ENCODE measurements at places on chromosomes 7 and 10.

DNA sequence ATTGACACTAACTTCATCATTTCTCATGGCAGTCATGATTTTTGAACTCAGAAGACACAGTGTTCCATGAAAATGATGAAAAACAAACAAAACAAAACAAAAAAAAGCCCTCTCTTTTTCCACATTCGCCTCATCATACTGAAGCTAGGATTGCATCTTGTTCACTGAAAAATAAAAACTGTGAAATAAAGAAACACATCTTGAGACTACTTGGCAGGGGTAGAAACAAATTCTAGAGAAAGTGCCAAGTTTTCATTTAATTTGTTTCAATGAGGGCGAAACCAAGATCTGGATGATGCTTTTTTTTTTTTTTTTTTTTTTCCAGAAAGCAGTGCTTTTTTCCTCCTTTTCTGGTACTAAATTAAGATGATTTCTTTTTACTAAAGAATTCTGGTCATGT lies 350.4 kb upstream of the ETV1 start:
- DNase-seq, result no peak

- no peak for DNase-seq
Measured at GRCh38 chr10:120505056-120505455, 48.0 kb downstream of the PLPP4 start.

- no peak for DNase-seq
Measured at GRCh38 chr7:111413739-111414138, 148.6 kb downstream of the IMMP2L start.

DNA sequence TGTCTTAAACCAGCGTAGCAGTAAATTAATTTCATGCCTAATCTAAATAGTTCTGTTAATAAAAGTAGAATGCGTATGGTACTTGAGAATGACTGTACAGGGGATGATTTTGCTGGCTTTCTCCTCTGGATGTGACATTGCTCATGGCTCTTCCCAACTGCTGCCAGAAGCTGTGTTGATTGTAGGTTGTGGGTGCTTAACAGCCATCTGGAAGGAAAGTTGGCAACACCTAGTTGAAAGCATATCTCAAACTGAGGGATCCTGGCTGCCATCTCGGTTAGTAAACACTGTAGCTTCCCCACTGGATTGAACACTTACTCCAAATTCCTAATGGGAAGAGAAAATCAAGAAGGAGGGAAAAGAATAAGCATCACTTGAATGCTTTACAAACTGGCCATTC lies 130.9 kb downstream of the NXPH1 start:
- DNase-seq, result no peak

DNA sequence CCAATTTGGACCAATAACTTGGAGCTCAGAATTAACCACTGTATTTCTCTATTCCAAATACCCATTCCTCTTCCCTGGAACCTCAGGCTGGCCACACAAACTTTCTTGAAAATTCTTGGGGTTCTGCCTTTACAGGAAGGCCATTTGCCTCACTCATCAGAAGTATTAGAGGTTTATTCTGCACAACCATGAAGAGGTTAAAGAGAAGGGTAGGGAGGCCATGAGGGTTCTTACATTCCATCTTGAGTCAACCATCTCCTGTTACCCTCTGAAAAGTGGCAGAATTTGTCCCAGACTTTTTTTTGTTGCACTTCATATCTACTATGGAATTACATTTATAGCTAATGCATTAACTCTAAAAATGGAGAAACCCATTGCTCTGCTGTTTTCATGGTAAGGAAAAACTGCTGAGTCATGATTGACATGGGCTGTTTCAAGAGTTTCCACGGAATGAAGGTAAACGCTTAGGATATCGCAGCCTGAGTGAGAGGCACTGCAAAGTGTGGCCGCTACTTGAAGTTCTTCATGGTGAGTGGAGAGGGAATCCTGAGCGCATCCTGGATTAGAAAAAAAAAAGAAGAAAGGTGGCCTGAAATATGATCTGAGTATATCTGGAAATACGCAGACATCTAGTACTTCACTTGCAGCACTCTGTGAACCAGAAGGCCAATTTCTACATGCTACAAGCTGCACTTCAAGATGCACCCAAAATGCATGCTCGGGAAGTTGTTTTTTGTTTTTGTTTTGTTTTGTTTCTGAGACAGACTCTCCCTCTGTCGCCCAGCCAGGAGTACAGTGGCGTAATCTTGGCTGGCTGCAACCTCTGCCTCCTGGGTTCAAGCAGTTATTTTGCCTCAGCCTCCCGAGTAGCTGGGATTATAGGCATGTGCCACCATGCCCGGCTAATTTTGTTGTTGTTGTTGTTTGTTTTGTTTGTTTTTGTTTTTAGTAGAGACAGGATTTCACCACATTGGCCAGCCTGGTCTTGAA lies 83.7 kb downstream of the KIAA1217 start:
- no peak for DNase-seq

DNA sequence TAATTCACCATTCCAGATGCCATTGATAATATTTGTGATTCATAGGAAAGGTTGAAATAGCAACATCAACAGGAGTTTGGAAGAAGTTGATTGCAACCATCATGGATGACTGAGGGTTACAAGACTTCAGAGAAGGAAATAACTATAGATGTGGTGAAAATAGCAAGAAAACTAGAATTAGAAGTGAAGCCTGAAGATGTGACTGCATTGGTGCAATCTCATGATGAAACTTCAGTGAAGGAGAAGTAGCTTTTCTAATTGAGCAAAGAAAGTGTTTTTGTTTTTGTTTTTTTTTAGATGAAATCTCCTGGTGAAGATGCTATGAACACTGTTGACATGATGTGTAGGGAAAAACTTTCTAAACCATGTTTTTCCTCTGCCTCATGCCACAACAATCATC lies 18.7 kb upstream of the CD36 start:
- no peak for DNase-seq

DNA sequence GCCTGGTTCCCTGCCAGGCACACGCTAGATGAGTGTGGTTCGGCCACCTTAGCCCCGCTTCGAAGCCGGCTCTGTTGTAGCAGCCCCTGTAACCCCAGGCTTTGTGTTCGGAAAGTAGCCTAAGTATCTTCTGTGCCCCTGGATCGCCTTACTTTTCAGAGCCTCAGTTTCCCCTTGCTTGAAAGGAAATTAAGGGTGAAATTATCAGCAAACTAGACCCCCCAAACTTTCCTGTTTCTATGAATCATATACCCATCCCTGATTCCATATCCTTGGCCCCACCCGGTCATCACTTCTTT lies 312 bp downstream of the PDCD11 start:
- DNase-seq, result no peak

DNA sequence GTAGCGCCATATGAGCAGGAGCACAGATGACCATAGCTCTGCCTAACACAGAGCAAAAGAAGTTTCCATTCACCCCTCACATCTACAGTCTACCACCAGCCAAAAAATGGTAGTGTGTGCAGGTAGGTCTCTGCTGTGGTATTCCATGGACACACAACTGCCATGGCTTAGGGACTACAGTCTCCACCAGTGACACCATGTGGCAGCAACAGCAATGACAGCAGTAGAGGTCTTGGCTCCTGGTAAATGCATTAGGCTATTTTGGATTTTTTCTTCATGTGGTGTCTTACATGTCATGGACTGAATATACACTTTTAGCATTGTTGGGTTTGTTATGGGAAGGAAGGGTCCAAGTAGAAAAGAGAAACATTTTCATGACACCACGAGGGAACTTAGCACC lies 70.1 kb upstream of the CABCOCO1 start:
- DNase-seq, result no peak

GRCh38 chr7:108321359-108321758 lies 134.9 kb downstream of the NRCAM start:
- no peak for DNase-seq

GRCh38 chr10:63670291-63670898 lies 149.2 kb downstream of the REEP3 start:
- no peak for DNase-seq

- DNase-seq, result peak; percentile 73
Measured at GRCh38 chr7:108004220-108005142, 1.5 kb upstream of the LAMB1 start.

GRCh38 chr7:716222-716621 lies 10.3 kb upstream of the DNAAF5 start:
- DNase-seq, result no peak

- peak; percentile 27 for DNase-seq
Measured at GRCh38 chr10:31134311-31134952, 102.8 kb upstream of the ZNF438 start.

DNA sequence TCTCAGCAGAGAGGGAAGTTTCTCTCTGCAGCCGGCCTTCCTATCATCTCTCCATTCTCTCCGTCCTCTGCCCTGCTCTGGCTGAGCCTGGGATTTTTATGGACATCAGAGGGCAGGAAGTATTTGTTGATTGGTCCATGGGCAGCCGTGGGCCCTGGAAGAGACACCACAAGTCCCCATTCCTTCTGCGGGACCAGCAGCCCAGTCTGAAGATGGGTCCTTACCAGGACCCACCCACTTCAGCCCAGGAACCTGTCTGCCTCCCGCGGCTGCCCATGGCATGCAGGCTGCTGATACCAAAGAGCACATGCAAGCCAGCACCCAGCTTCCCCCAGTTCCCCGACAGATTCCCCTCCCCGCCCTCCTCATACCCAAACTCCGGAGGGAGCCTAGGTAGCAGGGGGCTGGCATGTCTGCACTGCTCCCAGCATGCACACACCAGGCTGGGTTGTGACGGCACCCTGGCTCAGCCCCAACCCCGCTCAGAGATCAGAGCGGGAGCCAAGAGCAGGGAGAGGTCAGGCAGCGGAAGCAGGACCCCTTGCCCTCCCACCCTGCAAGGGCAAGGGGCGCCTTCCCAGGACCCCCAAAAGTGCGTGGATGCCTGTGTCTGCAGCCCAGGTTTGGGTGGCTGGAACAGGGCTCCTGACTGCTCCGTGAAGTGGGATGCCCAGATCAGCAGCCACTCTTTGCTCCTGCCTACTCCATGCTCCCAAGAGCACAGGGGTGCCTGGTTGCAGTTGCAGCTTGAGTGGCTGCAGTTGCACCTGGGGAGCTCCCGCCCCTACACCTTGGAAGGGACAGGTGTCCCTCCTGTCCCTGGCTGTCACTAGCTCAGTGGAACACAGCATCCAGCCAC lies 538.6 kb upstream of the POT1 start:
- DNase-seq, result no peak

- DNase-seq, result no peak
Measured at GRCh38 chr10:97001183-97001991, 169.3 kb downstream of the LCOR start.

- DNase-seq, result no peak
Measured at GRCh38 chr10:72425133-72425532, 70.4 kb upstream of the DNAJB12 start.

DNA sequence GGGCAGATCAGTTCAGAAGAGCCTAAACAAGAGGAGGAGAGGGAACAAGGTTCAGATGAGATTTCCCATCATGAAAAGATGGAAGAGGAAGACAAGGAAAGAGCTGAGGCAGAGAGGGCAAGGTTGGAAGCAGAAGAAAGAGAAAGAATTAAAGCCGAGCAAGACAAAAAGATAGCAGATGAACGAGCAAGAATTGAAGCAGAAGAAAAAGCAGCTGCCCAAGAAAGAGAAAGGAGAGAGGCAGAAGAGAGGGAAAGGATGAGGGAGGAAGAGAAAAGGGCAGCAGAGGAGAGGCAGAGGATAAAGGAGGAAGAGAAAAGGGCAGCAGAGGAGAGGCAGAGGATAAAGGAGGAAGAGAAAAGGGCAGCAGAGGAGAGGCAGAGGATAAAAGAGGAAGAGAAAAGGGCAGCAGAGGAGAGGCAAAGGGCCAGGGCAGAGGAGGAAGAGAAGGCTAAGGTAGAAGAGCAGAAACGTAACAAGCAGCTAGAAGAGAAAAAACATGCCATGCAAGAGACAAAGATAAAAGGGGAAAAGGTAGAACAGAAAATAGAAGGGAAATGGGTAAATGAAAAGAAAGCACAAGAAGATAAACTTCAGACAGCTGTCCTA lies 52.7 kb upstream of the AGBL3 start:
- no peak for DNase-seq

- DNase-seq, result no peak
Measured at GRCh38 chr10:124117833-124118232, 24.4 kb upstream of the CHST15 start.

- no peak for DNase-seq
Measured at GRCh38 chr7:135206941-135207391, 4.4 kb downstream of the WDR91 start.

DNA sequence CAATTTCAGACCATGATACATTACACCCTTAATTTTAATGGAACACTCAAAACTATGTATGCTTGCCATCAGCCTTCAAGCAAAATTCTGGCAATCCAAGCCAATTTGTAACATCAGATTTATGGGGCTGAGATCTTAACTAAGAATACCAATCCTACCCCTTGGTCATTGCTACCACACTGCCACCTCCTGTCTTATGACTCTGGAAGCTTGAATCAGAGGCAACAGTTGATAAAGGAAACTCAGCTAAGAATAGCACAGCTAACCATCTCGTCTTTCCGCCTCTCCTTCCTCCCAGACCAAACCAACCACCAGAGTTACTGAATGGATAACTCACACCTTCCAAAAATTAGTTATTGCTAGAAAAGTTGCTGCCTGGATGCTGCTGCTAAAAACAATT lies 7.4 kb downstream of the IGF2BP3 start:
- DNase-seq, result peak; percentile 18

DNA sequence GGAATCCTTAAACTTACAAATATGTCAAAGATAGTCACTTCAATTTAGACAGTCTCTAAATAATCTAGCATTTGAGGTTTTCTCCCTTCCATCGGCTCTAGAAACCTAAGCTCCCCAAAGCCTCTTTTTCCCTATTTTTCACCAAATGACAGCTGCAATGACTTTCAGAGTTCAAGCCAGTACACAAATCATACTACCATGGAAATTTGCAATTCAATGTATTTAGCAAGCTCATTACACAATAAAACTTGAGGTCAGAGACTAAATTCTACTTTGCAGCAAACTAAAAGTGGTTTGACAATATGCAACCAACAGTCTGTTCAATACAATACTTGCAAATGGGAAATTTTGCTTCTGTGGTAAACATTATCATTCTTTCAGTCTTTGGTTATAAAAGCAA lies 80.3 kb downstream of the SKIDA1 start:
- no peak for DNase-seq

DNA sequence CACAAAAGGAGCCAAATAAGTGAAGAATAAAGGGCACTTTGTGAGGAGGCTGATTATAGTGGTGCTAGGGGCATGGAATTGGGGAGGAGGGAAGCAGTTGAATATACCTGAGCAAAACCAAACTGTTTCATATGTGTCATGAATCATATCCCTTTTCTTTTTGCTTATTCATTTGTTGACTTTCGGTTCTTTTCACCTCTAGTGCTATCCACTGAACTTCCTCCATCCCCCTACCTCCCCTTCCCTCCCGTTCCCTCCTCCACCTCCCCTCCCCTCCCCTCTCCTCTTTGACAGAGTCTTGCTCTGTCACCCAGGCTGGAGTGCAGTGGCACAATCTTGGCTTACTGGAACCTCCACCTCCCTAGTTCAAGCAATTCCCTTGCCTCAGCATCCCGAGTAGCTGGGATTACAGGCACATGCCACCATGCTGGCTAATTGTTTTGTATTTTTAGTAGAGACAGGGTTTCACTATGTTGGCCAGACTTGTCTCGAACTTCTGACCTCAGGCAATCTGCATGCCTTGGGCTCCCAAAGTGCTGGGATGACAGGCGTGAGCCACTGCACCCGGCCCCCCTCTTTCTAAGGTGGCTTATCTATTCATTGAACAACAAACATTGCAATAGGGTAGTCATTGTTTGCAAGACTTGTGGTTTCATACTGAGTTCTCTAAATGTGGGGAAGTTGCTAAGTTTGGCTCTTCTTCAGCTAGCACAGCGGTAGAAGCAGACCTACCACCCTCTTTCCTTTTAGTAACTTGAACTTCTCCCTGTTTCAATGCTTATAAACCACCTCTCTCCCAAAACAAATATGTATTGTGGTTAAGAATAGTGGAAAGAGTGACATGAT lies 150.4 kb upstream of the PRPS1L1 start:
- DNase-seq, result no peak

GRCh38 chr10:120145107-120145506 lies 252.6 kb downstream of the SEC23IP start:
- no peak for DNase-seq

All from body of pancreas (tissue), 4 donors.